ENCODE measurements at places on chromosomes 3 and 15.
A peak's percentile ranks its signal among the peaks of the same experiment; 100 is the strongest.

- peak; percentile 61 for DNase-seq
Measured at GRCh38 chr15:73700041-73700842, 16.1 kb downstream of the CD276 start.

- no peak for DNase-seq
Measured at GRCh38 chr15:31045606-31046005, 54.2 kb upstream of the MTMR10 start.

- no peak for DNase-seq
Measured at GRCh38 chr3:22594990-22595389, 608.1 kb upstream of the UBE2E2 start.

GRCh38 chr15:78838489-78838888, 27.2 kb upstream of the ADAMTS7 start:
- no peak for DNase-seq

DNA sequence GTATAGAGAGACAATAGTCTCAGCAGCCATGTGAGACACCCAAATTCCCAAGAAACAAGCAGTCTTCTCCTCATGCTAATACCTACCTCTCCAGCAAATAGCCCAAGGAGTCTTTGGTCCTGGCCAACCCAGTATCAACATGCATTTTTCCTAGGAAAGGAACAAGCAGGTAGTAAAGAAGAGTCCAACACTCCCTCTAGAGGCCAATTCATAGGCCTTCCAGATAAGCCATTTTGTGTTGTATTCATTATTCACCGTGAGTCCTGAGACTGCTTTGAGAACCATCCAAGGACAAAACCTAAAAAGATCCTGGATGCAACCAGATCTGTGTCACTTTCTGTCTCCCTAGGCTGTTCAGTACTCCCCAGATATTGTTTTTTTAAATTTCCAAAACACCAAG, 63.6 kb upstream of the SNTN start:
- DNase-seq = no peak

Measured in T-helper 1 cell (primary cell).